Stimulated activated CD8-positive, alpha-beta memory T cell treated with anti-CD3 and anti-CD28 coated beads, Interleukin-7, amount 100 ng/mL, for 24 hours (primary cell): ENCODE measurements at places on chromosomes 4 and X.

DNA sequence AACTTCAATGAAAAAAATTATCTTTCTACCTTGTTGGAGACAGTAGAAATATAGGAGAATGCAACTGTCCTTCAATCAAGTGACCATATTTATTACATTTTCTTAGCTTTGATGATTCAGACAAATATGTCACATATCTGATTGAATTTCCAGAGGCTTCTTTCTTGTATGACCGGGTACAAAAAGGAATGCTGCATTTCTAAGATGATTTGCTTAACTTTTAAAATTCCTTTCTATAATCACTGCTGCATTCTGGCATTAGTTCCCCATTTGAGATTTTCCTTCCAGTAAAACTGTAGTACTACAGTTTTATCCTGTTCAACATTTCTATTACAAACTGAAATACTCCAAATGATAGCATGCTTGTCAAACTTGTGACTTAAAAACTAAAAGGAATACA lies 5.2 kb downstream of the MFSD8 start:
- no peak for DNase-seq

GRCh38 chr4:18057821-18058533 lies 36.4 kb upstream of the LCORL start:
- no peak for DNase-seq

DNA sequence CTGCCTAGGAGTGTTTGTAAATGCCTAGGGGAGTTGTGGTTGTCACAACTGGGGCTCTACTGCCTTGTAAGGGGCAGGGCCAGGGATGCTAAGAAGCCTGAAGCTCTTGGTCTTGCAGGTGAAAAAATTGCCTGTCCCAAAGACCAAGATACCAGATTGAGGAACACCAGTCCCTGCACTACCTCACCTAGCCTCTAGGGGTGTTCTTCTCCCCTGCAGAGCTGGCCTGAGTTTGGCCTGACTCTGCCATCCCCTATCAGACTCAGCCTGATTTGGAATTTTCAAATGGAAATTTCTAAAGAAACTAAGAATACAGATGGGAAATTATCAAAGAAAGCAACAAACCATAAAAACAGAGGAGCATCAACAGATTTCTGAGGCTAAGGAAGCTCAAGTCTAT lies 90.4 kb downstream of the ZC4H2 start:
- no peak for DNase-seq

GRCh38 chrX:154091678-154092077 lies 5.8 kb downstream of the MECP2 start:
- DNase-seq = no peak

DNA sequence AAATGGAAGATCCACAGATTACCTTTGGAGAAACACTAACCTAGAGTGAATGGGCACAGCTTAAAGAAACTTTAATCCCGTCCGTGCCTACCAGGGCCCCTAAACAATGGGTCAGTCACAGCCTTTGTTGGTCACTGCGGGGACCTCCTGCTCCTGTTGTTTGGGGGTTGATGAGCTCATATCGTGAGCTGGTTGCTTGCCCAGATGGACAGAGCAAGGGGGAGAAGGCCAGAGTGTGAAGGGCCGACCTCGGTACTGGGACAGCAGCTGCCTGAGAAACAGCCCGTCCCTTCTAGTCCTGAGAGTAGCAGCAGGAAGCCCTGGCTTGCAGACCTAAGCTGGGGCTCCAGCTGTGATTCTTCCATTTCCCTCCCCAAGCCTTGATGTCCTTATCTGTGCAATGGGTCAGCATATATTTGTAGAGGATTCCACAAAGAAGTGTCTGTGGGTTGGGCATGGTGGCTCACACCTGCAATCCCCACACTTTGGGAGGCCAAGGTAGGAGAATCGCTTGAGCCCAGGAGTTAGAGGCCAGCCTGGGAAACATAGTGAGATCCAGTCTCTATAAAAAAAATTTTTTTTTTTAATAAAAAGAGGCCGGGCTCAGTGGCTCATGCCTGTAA lies 69.6 kb upstream of the SLC34A2 start:
- DNase-seq = no peak

- no peak for DNase-seq
Measured at GRCh38 chrX:13064599-13065143, 20.3 kb upstream of the FAM9C start.

GRCh38 chr4:150023489-150023888 lies 54.8 kb upstream of the DCLK2 start:
- DNase-seq = no peak

DNA sequence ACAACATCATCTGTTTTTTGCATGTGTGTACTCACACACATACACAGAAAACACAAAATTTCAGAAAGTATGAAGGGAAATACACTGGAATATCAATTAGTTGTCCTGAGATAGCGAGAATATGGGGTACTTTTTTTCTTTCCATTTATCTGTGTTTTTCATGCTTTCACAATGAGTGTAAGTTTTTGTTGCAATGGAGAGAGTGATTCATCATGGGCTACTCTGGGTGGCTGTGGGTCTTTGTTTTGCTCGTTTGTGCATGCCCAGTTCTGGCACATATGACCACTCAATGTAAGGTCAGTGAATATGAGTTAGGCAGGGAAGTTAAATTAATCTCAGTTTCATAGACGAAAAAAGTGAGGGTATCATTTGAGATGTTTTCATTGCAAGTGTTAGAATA lies 26.9 kb downstream of the XK start:
- no peak for DNase-seq

GRCh38 chr4:122456231-122457116 lies at the start of gene IL2:
TSS of gene IL2 (minus strand) at chr4:122456725. CDS start at chr4:122456440, 285 bp downstream.
- DNase-seq = no peak

GRCh38 chr4:87224141-87224923 lies 3.9 kb upstream of the KLHL8 start:
- no peak for DNase-seq

DNA sequence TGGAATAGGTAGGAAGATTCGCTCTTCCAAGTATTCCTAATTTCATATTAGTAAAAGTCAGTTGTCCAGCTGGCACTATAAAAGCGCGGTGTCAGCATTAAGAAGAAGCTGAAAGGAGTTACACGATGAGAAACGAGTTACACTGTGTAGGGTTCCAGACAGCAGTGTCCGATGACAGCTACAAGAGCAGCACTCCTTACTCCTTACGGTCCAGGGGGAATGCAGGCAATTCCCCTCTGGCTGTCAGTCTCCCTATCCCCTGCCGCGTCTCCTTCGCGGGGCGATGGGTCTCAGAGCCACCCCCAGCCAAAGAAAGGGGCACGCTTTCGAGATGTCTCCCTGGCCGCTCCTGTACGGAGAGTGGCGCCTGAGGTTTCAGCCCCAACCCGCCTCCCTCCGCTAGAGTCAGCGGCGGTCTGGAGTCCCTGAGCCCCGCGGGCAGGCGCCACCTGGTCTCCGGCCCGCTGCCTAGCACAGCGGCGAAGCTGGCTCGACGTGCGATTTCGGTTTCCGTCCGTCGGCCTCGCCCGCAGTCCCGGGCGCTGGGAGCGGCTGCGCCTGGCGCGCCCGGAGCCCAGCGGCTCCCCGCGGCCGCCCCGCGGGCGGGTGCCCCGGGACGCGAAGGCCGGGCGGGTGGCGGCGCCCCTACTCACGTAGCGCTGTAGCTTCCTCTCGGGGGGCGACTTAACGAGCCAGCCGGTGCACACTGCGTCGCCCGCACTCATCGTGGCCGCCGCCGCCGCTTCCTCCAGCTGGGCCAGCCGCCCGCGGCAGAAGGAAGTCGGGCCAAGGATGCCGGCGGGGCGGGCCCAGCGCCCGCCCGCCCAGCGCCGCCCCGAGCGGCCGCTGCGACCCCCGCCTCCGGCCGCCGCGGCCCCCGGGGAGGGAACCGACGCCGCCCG lies at the start of gene GAB3:
Gene GAB3 (minus strand): TSS at position 777 of the 902 bp plus-strand sequence. CDS start 52 bp downstream, at position 725.
- DNase-seq = no peak

GRCh38 chr4:27078934-27079455 lies 218.4 kb downstream of the STIM2 start:
- no peak for DNase-seq
